Dermis blood vessel endothelial cell (primary cell): ENCODE measurements at places on chromosomes 5 and 9.
A peak's percentile ranks its signal among the peaks of the same experiment; 100 is the strongest.

- DNase-seq = peak; percentile 90
These were observed 92.9 kb downstream of the GLDC start for GRCh38 chr9:6552498-6553121.

GRCh38 chr5:95743877-95744276 lies 12.7 kb downstream of the RHOBTB3 start:
- DNase-seq = no peak

DNA sequence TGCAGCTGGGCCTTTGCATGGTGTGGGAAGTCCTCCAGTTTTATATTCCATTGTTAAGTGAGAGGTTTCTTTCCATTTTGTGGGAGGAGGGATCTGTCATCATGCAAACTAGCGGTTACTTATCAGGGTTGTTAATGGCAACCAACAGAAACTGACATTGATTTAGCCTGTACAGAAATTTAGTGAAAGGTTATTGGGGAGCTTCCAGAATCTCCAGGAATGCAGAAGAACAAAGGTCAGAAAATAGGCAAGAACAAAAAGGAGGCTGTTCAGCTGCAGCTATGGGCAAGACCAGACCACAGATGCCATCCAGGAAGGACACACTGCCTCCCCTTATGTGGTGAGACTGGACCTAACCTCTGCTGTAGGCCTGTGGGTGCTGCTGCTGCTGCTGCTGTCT lies 395.8 kb downstream of the KDM4C start:
- no peak for DNase-seq

- no peak for DNase-seq
These were observed 45.1 kb downstream of the BNC2 start for GRCh38 chr9:16825331-16825725.

DNA sequence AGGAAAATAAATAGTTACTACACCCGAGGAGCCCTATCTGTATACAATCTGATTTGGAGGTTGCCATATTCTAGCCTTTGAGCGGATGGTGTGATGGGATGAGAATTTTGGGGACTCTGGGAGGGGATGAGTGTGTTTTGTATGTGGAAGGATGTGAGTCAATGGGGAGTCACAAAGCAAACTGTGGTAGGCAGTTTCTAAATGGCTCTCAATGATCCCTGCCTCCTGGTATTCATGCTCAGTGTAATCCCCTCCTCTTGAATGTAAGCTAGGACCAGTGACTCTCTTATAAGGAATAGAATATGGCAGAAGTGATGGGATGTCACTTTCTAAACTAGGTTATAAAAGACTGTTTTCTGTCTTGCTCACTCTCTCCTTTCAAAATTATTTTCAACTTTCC lies 205.7 kb upstream of the RIOK2 start:
- DNase-seq = no peak

DNA sequence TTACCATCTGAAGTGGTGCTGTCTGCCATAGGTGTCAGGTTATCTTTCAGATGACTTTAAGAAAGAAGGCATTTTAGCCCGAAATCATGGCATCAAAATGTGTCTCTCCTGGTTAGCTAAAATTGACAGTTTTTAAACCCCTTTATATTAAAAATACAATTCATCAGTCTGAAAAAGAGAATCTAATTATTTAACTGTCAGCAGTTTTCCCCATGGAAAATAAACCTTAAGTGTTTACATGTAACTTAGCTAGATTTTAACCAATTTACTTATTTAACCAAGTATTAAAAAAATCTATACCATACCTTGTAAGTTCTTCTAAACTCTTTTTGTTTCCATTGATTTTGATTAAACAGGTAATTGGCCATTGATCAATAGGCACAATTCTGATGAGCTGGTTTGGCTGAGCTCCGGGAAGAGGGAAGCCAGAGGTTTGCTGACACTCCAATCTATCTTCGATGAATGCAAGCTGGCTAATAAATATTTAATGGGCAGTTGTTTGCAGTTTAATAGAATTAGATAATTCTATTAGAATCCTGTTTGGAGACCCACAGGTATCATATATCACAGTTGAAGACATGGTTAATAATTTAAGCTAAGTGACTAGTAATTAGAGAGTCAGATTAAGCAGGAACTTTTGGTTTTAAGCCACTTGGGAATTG lies 114.0 kb downstream of the MAT2B start:
- DNase-seq = no peak

- DNase-seq = no peak
These were observed 19.0 kb upstream of the GPX3 start for GRCh38 chr5:151001436-151001835.

GRCh38 chr9:83027153-83027891 lies 35.6 kb downstream of the RASEF start:
- DNase-seq = no peak

- no peak for DNase-seq
These were observed 39.3 kb upstream of the SHB start for GRCh38 chr9:38108326-38108725.
